CD8-positive, alpha-beta memory T cell (primary cell): ENCODE measurements at places on chromosomes 2 and 18. TPM values are rescaled to one million over a fixed set of nuclear protein-coding genes. Genes with fewer than 3 reads are reported as not detected.

Gene BOLL
- not detected for total RNA-seq

DNA sequence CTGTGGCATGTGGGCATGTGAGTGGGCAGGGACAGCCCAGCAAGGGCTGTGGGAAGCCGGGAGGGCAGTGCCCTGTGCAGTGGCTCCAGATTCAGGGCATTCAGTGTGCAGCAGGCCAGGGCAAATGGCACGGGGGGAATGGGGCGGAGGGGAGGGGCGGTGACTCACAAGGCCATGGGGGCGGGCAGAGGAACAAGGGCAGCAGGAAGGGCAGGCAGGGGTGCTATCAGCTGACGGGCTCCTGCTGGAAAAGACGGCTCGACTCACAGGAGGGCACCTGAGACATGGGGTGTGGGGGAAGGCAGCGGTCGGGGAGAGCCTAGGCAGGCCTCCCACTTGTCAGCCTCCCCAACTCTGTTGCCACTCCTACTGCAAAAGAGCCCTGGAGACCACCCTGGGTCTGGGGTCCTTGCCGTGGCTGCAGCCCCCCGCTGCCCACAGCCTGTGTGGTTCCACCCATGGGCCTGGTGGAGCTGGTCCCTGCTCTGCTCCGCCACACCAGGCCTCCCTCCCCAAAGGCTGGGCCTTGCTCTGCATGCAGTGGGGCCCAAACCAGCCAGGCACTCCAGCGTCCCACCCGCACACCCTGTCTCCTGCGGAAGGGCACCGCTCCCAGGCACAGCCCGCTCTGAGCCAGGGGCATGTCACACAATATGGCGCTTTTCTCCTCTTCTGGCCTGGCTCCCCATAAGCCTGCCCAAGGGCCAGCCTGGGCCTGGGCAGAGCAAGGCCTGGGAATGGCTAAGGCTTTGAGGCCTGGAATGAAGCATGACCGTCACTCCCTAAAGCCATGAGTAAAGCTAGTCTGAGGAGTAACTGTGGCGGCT lies 25.9 kb downstream of the HS6ST1 start:
- H3K4me1 ChIP-seq, result no peaks in the 10 kb centered on the region
- no peak for DNase-seq
- H3K27me3 ChIP-seq, result no peaks in the 10 kb centered on the region
- no peak overlapping the region for H3K4me3 ChIP-seq
- no peak overlapping the region for H3K27ac ChIP-seq

- no peak for DNase-seq
- H3K36me3 ChIP-seq, result no peaks in the 10 kb centered on the region
- H3K27me3 ChIP-seq, result no peaks in the 10 kb centered on the region
- no peak overlapping the region for H3K27ac ChIP-seq
- no peaks in the 10 kb centered on the region for H3K4me1 ChIP-seq
- H3K4me3 ChIP-seq, result no peak overlapping the region
Observed at GRCh38 chr2:165594231-165594934, 124.9 kb downstream of the CSRNP3 start.

GRCh38 chr2:26767894-26768487 lies 3.9 kb downstream of the SLC35F6 start:
- no peak overlapping the region for H3K4me3 ChIP-seq
- no peak for DNase-seq
- H3K4me1 ChIP-seq, result peaks cover 55% of the 10 kb centered on the region
- H3K27ac ChIP-seq, result no peak overlapping the region
- no peaks in the 10 kb centered on the region for H3K27me3 ChIP-seq

- H3K27me3 ChIP-seq, result no peaks in the 10 kb centered on the region
- no peaks in the 10 kb centered on the region for H3K36me3 ChIP-seq
- no peak overlapping the region for H3K27ac ChIP-seq
- no peaks in the 10 kb centered on the region for H3K4me1 ChIP-seq
Observed at GRCh38 chr2:83602753-83603152, 856.3 kb downstream of the SUCLG1 start.

Gene TEX44
- not detected for total RNA-seq

- peak overlapping the region; percentile 79 for H3K4me3 ChIP-seq
- no peaks in the 10 kb centered on the region for H3K27me3 ChIP-seq
- H3K27ac ChIP-seq, result peak overlapping the region; percentile 45
Observed at GRCh38 chr2:118089139-118089800, 999 bp downstream of the INSIG2 start.

- peaks cover 40% of the 10 kb centered on the region for H3K4me1 ChIP-seq
- no peaks in the 10 kb centered on the region for H3K27me3 ChIP-seq
- DNase-seq, result no peak
- no peaks in the 10 kb centered on the region for H3K36me3 ChIP-seq
Observed at GRCh38 chr18:21053127-21053526, 58.5 kb downstream of the ROCK1 start.

Gene HOXD8
- not detected for total RNA-seq

Gene GPR75
- total RNA-seq, result 2.1 TPM
